ENCODE measurements at places on chromosomes 3 and 15.

GRCh38 chr3:37694284-37694675 is 167.4 kb upstream of the CTDSPL start:
- DNase-seq = no peak

GRCh38 chr15:81478354-81478753 is 104.3 kb upstream of the TMC3 start:
- DNase-seq = no peak

DNA sequence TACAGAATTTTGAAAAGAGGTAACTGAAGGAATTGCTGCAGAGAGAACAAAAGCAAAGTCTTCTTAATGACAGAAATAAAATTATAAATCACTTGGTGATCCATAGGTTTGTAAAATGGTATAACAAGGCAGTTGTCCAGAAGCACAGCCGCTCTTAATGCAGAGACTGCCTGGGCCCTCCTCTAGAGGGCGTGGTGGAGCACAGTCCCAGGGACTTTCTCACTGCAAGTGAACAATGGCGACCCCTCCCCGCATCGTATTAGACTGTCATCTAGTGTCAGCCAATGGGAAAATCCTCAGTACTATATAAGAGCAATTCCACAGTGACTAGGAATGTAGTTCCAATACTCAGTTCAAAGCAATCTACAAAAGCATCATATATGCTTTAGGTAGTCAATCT is 26.4 kb upstream of the ZBED2 start:
- DNase-seq = no peak

DNA sequence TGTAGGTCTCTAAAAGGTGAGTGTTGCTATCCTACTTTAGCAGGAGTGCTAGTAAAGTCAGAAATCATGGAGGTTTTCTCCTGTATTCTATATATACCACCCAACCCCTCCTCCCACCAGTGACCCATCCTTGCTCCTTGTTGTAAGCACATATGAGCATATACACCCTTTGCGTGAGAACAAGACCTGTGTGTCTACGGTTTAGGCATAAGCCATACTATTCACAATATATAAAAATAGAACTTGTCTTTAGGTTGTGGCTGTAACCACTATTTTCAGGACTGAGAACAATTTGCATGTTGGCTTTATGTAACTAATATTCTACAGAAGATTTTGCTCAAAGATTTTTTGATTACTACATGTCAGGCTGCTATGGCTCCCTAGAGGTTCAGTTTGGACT is 59.1 kb upstream of the TOP2B start:
- DNase-seq = no peak

DNA sequence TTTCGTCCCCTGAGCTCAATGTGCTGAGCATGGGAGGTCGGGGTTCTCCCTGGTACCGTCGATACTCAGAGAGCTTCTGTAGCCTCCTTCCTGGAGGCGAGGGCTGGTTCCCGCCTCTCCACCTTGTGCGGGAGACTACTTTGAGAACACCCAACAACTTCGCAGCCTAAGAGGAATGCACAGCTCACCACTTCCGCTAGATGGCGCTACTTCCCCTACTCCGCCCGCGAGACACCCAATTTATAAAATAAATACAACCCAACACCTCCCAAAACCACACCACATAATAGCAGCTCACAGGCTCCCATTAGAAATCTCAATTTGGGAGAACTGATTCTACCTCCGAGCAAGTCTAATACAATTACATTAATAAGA is 1.2 kb downstream of the RGMA start:
- DNase-seq = no peak

DNA sequence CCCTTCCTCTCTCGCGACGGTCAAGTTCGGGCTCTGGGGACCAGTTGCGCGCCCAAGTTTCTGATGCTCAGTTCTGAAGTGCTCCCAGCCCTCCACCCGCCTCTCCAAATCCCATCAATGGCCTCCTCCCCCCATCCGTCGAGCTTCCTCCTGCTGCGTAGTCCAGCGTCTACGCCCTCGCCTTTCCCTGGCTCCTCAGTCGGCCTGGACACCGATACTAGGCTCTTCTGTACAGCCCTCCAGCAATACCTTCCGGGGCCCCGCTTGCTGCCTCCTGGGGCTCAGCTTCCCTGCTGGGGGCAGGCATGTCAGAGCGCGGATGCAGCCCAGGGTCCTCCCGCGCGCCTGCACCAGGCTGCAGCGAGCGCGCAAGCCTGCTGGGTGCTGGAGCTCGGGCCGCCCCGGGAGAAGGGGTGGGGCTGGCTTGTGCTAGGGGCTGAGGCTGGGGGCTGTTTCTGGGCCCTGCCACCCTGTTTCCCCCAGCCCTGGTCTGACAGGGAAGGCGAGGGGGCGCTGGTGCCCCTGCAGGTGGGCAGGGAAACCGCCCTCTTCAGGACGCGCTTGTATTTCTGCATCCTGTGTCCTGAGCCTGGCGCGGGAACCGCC is 353.3 kb upstream of the SUCLG2 start:
- DNase-seq = no peak

- DNase-seq = no peak
Measured at GRCh38 chr3:4356546-4357410, 53.6 kb downstream of the SETMAR start.

DNA sequence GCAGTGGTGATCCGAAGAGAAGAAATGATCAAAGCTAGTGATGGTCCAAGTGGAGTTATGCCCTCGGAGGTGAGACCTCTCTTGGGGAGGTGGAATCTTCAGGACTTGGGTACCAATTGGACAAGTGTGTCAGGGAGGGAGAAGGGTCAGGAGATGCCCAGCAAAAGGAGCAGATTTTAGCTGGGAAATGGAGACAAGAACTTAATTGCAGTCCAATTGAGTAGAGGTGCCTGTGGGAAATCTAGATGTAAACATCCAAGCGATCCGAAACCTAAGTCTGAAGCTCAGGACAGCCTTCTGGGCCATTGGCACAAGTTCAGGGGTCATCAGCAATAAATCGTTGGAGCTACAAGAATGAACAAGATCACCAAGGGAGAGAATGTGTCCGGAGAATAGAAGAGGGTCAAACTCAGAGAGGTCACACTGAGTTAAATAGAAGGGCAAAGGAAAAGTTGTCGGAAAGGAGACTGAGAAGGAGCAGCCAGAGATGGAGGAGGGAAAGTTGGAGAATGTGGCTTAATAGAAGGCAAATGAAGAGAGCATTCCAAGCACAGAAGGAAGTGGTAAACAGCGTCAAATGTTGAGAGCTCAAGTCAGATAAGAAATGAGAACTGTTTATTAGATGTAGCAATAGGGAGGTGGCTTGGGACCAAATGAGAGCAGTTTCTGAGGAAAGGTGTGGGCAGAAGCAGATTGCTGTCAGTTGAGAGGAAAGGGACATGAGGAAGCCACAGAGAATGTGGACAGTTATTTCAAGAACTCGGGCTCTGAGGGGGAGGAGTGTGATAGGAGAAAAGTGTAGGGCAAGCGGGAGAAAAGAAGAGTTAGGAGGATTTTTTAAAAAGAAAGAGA is 64.2 kb upstream of the FNDC3B start:
- DNase-seq = no peak

DNA sequence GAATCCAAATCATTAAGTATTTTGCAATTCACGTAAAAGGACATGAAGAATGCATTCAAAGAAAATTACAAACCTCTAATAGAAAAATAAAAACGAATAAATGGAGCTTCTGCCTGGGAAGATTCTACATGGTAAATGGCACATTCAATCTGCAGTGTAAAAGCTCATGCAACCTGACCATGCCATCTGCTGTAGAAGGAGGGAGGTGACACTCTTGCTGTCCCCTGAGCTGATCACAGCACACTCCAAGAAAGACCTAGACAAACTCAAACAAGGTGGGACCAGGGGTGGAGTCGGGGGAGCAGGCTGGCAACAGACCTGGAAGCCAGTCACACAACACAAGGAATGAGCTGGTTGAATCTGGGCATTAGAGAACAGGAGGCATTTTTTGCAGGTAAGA is 101.8 kb downstream of the BDH1 start:
- DNase-seq = no peak

GRCh38 chr3:32121137-32121536 is 14.7 kb downstream of the GPD1L start:
- DNase-seq = no peak

DNA sequence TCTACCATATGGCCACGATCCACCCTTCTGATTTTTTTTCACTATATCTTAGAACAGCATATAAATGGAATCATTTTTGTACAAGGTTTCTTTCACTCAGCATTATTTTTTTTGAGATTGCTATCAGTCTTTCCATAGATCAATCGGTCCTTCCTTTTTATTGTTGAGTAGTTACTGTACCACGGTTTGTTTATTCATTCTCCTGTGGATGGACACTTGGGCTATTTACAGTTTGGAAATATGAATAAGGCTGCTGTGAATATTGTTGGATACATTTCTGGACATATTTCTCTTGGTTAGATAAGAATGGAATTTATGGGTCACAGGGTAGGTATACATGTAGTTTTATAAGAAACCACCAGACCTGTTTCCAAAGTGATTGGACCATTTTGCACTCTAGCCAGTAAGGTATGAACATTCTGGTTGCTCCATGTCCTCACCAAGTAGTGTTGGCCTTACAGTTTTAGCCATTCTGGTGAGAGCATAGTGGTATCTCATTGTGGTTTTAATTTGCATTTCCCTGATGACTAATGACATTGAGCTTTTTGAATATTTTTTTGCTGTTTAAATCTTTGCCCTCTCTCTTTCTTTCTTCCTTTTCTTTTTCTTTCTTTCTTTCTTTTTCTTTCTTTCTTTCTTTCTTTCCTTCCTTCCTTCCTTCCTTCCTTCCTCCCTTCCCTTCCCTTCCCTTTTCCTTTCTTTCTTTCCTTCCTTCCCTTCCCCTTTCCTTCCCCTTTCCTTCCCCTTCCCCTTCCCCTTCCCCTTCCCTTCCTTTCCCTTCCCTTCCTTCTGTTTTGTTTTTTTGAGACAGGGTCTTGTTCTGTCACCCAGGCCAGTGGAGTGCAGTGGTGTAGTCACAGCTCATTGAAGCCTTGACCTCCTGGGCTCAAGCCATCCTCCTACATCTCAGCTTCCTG is 49.2 kb downstream of the LRRK1 start:
- DNase-seq = no peak

DNA sequence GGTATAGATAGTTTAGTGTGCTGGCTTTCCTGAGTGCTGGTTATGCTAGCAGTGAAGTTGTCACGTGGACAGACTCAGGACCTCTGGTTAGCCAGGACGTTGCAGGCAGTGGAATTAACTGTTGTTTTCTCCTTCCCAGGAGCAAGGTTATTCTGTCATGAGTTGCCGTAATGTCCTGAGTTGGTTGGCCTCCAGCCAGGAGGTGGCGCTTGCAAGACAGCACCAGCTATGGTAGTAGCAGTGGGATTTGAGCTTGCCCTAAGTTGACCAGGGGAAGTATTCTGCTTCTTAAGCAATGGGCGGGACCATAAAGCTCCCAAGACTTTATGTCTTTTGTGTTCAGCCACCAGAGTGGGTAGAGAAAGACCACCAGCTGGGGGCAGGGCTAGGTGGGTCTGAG is 240.7 kb upstream of the DNAJC19 start:
- no peak for DNase-seq

GRCh38 chr15:65862682-65863081 is 6.6 kb upstream of the RAB11A start:
- DNase-seq = no peak
